ENCODE measurements at places on chromosomes 2 and 18.

GRCh38 chr2:45269149-45269793, 260.0 kb upstream of the SIX2 start:
- no peak for DNase-seq

- DNase-seq, result no peak
Measured at GRCh38 chr2:135916207-135916606, 40.0 kb upstream of the MCM6 start.

DNA sequence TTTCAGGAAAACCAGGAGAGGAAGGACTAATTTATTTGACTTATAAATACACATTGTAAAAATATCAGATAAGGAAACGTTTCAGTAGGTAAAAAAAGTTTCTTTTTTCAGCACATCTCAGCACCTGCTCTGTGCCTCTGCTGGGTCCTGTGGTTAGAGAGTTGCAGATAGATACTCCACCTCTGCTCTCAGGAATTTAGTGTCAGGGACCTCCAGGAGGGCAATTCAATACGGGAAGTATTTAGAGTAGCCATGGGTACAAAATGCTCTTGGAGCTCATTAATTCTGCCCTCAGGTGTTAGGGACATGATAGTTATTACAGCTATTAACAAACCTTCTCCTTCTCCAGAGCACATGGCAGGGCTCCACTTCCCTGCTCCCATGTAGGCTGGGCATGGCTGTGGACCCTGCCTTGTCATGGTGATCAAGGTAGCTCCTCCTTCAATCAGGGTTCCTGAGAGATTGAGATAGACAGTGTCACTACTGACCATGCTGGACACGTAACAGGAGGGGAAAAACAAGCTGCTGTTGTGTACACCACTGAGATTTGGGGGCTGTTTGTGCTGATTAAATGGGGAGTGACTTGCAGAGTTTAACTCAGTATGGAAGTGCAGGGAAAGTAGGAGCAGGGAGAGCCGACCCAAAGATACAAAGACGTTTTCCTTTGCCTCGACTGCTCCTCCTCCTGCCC, 185.6 kb upstream of the COPS8 start:
- no peak for DNase-seq

DNA sequence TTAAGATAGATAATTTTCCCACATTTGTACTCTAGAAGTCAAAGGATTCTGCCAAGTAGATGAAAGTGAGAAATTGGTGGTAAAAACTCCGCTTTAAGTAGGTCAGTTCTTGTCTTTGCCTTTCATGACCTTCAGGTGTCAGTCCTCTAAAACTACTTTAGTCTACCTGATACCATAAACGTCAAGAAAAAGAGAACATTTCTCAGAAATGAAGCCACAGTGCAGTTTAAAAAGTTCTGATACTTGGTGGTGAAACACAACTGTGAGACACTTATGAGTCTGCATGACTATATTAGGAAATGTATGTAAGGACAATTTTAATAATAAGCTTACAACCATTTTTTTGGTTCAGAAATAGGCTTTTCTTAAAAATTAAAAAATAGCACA, 583.3 kb downstream of the SATB2 start:
- DNase-seq, result no peak

GRCh38 chr2:134079373-134079772, 174.5 kb upstream of the MGAT5 start:
- no peak for DNase-seq

GRCh38 chr2:17426743-17427142, 91.5 kb downstream of the RAD51AP2 start:
- no peak for DNase-seq

- no peak for DNase-seq
Measured at GRCh38 chr2:232142049-232142448, 180.5 kb downstream of the DIS3L2 start.

DNA sequence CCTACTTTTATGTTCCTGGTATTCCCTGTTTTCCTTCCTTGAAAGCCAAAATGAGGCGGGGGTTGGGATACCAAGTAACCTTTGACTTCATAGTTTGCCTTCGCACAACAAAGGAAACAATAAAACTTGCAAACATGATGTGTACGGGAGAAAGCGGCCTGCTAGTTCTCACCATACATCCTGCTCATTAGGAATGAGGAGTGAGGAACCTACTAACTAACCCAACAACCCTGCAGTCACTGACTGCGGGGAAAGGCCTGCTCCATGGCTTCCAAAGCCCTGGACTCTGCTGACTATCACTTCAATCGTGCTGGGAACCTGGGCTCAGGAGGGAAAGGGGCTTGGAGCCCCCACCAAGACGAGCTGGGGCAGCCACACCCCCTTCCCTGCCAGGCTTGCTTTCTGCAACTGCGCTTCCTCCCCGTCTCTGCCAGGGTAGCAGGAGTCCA, 24.2 kb downstream of the RPL31 start:
- DNase-seq, result no peak

GRCh38 chr18:72342933-72343332, 201.2 kb downstream of the CBLN2 start:
- no peak for DNase-seq

GRCh38 chr2:98849113-98849512, 86.9 kb downstream of the CRACDL start:
- no peak for DNase-seq

DNA sequence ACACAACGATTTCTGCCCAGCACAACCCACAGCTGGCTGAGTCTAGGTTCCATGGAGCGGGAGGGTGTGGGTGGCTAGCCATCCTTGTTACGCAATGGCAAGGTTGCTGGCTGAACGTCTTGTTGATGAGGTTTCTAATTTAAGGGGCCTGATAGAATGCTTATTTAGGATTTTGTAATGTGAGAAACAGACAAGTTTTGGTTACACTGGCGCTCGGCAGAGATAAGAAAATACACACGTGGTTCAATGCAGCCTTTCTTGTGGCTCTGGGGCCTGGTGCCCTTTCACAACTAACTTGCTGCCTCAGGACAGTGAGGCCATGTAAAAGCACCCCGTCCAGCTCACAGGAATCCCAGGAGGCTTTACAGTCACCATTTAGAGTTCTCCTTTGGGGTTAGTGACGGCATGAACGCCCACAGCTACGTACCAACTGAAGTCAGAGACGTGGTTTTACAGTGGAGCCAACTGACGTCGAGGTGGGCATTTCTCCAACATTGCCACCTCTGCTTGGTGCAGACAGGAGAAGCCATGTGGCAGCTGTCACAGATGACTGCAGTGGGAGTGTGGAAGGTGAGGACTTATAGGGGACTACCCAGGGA, 29.7 kb upstream of the PIEZO2 start:
- peak; percentile 54 for DNase-seq

GRCh38 chr18:10787293-10787901, 261.6 kb downstream of the NAPG start:
- peak; percentile 74 for DNase-seq

DNA sequence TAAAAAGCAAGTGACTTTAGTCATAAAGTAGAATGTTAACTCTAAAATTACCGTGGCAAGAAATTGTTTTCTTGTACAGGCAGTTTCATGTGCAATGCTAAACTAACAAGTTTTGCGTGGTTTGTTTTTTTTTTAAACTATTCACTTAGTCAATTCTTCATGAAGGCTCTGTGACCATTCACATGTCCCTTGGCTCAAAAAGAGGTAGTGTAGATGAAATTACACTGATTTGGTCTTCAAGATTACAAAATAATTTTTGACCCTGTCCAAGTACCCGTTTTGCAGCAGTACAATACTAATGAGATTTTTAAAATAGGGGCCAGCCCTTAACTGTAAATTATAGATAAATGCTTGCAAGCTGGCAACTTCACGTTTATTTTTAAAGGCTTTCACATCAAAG, 1.3 kb downstream of the TMEM131 start:
- DNase-seq, result no peak

- no peak for DNase-seq
Measured at GRCh38 chr2:57396355-57397098, 650.1 kb upstream of the VRK2 start.

- DNase-seq, result peak; percentile 45
Measured at GRCh38 chr2:220224691-220225543, 597.5 kb downstream of the SLC4A3 start.

- DNase-seq, result no peak
Measured at GRCh38 chr2:9144046-9144445, 62.6 kb upstream of the ASAP2 start.

- no peak for DNase-seq
Measured at GRCh38 chr2:85063981-85064599, 69.1 kb upstream of the TCF7L1 start.

- DNase-seq, result no peak
Measured at GRCh38 chr2:119248311-119248710, 24.7 kb downstream of the STEAP3 start.

DNA sequence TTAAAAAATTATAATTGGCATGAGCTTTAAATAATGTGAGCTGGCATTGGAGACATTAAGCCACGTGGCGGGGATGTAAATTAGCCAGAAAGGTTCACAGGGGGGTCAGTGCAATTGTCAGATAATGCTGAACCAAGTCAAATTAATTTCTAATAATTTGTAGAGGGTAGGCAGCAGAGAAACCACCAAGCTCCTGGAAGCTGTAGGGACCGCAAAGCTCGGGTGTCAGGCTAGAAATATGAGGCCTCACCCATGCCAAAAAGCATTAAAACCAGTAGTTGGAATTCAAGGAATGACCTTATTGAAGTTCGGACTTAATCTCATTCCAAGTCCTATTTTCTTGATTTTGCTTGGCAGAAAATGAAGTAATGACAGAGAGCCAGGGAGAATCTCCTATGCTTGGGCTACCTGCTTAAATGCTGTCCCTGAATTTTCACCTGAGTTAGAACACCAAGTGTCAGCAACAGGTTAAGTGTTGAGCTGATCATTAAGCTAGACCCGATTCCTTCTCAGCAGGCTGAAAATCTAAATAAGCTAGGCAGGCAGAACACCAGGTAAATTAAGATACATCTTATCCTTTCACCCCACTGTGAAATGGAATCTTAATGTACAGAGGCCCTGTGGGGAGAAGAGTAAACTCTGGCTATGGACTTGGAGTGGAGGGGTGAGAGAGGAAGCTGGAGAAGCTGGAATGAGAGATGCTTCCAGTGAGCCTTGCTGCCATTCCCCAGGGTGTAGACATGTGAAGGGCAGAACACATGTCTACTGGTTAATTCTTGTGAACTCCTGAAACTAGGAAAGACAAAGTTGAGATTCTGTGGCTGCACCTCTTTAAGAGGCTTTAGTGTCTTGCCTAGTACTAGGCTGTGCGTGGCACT, 520.0 kb downstream of the SLC4A3 start:
- DNase-seq, result peak; percentile 28

- no peak for DNase-seq
Measured at GRCh38 chr2:58122540-58122939, 75.9 kb downstream of the VRK2 start.

GRCh38 chr2:23083966-23084365, 301.0 kb upstream of the KLHL29 start:
- DNase-seq, result no peak

- DNase-seq, result no peak
Measured at GRCh38 chr2:170227951-170228350, 50.0 kb downstream of the MYO3B start.

- DNase-seq, result no peak
Measured at GRCh38 chr2:132441051-132441450, 24.4 kb downstream of the GPR39 start.

All from stromal cell of bone marrow (primary cell).